ENCODE measurements at places on chromosomes 11 and 22.

DNA sequence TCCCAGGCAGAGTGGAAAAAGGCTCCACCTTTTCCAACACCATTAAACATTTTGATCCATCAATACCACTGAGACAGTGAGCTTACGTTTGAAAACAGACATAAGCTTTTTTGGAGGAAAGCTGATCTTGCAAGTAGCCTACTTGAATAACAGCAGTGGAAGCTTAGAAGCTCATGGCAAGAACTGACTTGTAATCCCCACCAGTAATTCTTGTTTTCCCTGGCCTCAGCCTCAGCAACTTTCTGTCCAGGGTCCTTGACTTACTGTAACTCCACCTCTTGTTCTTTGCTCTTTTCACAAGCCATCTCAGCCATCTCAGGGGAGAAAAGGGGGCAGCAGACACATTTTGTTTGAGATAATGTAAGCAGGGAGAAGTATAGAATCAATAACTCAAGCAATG, 12.3 kb upstream of the MPZL2 start:
- no peak for DNase-seq

DNA sequence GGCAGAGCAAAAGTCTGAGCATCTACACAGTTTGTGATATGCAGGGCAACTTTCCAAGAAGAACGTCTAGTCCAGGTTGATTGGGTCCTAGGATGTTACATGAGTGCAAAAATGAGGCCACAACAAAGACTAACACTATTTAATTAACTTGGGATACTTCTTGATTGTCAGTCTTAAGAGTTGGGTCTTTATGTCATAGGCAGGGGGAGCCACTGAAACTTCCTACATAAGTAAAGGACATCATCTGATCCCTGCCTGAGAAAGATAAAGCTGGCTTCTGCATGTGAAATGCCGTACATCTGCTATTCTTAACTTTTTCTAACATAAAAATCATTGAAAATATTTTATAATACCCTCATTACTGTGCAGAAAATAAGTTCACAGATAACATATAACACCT, 525.5 kb downstream of the NTM start:
- no peak for DNase-seq

GRCh38 chr11:4960877-4961276, 5.4 kb upstream of the OR51A2 start:
- DNase-seq, result no peak

DNA sequence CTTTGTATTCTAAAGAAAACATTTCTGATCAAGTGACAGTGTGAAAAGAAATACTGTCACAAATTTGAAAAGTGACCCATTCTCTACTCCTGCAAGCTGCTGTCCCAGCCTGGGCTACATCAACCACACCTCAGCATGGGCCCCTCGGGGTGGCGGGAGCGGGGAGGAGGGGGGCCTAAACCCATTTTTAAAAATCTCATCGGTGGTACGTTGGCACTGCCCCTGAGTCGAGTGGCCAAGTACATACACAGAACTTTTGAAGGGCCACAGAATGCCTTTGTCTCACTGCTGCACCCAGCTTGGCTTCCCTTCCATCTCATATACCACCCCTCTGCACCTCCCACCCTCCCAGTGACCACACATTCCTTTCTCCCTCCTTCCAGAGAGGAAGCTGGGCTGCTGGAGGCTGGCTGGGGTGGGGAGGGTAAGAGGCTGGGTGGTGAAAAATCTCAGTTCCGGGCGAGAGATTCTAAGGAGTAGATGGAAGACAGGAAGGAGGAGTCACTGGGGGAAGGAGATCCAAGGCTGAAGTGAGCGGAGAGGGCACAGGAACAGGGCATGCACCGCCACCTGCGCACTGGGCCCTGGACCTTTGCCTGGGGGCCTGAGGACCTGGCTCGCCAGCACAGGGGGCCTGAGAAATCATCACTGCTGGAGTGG, 21.1 kb downstream of the FXYD6 start:
- no peak for DNase-seq

DNA sequence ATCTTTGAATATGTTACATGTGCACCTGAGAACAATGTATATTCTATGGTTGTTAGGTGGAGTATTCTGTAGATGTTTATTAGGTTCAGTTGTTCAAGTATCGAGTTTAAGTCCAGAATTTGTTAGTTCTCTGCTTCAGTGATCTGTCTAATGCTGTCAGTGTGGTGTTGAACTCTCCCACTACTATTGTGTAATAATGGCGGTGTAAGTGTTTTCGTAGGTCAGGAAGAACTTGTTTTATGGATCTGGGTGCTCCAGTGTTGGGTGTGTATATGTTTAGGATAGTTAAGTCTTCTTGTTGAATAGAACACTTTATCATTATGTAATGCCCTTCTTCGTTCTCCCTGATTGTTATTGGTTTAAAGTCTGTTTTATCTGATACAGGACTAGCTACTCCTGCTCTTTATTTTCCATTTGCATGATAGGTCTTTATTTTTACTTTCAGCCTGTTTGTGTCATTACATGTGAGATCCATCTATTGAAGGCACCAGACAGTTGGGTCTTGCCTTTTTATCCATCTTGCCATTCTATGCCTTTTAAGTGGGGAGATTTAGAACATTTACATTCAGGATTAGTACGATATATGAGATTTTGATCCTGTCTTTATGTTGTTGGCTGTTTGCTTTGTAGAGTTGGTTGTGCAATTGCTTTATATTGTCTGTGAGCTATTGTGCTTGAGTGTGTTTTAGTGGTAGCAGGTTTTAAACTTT, 121.6 kb downstream of the DDX10 start:
- peak; percentile 35 for DNase-seq

DNA sequence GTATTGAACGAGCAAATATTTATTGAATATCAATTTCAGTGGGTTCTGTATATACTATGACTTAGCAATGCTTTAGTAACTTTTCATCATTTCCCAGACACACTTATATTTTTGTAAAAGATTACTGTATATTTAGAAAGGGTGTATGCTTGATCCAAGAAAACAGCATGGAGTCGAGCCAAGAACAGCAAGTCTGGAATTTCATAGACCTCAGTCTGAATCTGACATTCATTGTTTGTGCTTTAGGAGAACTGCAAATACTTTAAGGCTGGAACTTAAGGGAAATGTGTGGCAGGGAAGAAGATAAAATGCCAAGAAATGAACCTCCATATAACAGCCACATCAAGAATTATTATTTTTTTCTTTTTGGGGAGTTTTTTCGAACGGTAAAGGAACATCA, 1156.8 kb downstream of the LRRC4C start:
- no peak for DNase-seq

DNA sequence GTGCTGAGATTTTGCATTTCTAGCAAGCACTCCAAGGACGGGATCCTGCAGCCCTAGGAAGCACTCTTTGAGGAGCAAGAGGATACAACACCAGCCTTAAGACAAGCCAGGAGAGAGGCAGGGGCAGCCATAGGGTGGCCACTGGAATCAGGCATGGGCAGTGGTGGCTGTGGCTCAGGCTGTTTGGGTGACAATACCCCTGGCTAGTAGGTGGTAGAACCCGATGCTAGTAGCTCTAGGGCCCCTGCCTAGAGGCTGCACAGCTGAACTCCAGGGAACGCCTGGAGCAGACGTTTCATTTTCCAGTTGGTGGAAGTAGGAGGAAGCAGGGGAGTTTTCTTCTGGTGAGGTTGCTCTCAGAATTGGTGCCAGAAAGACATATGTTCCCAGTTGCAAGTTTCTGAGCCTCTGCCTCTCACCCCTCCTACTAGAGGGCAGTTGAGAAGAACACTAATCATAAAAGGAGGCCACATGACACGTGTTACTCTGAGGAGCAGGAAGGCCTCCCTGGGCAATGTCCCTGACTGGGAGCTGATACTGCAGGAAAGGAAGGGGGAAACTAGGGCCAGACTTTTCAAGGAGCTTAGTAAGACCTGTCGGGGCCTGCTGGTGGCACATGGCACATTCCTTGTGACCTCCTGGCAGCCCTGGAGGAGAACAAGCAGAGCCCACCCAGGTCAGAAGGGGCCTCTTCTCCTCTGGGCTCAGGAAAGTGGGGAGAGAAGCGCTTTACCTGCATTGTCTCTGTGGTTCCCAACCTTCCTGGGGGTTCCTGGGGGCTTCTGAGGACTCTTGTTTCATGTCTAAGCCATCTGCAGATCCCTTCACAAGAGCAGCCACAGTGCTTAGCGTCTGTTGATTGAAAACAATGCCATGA, 56.6 kb upstream of the DRD2 start:
- DNase-seq, result no peak

- DNase-seq, result no peak
Observed at GRCh38 chr22:30675436-30675835, 7.8 kb upstream of the DUSP18 start.

DNA sequence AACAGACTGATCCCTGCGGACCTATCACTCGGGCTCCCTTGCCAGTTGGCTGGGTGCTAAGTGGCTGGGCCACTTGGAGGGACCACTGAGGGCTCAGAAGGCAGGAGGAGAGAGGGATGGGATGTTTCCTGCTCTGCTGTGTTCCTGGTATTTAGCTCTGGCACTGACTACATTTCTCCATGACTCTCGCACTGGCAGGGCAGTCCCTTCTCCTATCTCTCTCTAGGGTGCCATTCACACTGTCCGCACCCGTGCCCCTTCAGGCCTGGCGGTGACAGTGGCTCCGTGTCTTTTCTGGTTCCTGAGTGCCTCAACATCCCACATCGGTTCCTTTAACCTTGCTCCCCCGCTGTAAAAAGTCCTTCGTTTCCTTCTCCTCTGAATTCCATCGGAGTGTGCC, 31.6 kb upstream of the CECR2 start:
- DNase-seq, result no peak

GRCh38 chr11:64924910-64925284, 408 bp downstream of the PPP2R5B start:
- no peak for DNase-seq

Measured in MV-4-11 (cell line).